ENCODE measurements at places on chromosomes 5 and 9.

GRCh38 chr9:19140259-19140658, 13.0 kb upstream of the PLIN2 start:
- DNase-seq = no peak

GRCh38 chr9:88197016-88197415, 58.7 kb upstream of the SPATA31C2 start:
- no peak for DNase-seq

DNA sequence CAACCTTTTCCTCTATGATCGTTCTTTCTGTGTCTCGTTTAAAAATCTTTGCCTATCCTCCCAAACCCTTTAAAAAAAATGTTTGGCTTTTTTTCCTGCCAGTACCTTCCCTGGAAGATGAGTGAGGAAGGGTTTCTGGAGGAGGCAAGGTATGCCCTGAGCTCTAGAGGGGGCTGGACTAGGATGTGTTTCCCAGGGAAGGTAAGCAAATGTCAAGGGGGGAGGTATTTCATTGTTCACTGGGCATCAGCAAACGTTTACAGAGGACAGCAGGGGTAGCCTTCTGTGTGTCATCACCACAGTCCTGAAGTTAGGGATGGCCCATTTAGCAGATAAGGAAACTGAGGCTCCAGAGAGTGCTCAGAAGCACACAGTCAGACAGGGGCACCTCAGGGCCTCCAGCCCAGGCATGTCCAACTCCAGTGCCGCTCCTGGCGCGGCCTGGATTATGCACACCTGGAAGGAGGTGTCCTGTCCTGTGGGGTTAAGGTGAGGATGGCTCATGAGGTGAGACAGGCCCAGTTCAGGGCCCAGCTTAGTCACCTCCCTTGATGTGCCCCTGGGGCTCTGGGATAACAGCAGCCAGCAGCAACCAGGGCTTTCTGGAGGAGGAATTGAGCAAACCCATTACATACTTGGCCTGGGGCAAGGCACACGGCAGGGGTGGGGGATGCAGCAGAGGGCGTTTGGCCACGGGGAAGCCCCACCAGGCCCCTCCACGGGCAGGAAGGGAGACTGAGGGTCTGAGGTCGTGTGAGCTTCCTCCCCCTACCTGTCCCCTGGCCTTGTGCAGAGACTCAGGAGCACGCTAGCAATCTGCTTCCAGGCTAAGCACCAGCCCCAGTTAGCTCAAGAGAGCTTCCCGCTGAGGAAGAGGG, 100.3 kb upstream of the LMX1B start:
- DNase-seq = no peak

GRCh38 chr5:42531611-42532010, 108.4 kb downstream of the GHR start:
- DNase-seq = no peak

DNA sequence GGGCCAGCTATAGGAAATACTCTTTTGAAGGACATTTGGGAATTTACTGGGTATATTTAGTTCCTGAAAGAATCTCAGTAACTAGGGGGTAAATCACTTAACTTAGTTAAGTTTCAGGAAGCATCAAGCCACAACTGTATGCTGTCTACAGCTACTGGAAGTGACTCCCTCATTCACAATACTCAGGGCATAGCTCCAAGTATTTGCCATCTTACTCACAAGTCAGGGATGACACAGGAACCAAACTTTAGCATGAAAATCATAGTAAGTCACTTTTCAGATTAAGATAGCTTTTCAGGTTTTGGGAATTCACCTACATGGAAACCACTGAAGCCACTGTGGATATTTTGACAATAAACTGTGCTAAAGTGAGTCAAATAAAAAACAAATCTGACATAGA, 242.4 kb upstream of the ATP10B start:
- DNase-seq = no peak

- DNase-seq = no peak
These were observed 563.9 kb downstream of the RAB3C start for GRCh38 chr5:59146729-59147128.

DNA sequence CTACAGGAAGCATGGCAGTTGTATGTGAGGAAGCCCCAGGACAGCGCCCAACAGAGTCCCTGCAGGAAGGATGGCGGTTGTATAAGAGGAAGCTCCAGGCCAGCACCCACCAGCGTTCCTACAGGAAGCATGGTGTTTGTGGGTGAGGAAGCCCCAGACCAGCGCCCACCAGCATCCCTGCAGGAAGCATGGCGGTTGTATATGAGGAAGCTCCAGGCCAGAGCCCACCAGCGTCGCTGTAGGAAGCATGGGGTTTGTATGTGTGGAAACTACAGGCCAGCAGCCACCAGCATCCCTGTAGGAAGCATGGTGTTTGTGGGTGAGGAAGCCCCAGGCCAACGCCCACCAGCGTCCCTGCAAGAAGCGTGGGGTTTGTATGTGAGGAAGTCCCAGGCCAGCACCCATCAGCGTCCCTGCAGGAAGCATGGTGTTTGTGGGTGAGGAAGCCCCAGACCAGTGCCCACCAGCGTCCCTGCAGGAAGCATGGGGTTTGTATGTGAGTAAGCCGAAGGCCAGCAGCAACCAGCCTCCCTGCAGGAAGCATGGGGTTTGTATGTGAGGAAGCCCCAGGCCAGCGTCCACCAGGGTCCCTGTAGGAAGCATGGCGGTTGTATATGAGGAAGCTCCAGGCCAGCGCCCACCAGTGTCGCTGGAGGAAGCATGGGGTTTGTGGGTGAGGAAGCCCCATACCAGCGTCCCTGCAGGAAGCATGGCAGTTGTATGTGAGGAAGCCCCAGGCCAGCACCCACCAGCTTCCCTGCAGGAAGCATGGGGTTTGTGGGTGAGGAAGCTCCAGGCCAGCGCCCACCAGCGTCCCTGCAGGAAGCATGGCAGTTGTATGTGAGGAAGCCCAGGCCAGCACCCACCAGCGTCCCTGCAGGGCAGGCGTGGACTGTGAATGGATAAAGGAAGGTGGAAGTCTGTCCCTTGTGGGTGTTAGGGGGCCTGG, 79.0 kb downstream of the DAP start:
- no peak for DNase-seq

- peak; percentile 83 for DNase-seq
These were observed at the start of gene RAPGEF1 for GRCh38 chr9:131739959-131740648. TSS of gene RAPGEF1 (minus strand) at chr9:131740076. CDS start at chr9:131739830, 246 bp downstream.

- no peak for DNase-seq
These were observed 30.7 kb downstream of the HRH2 start for GRCh38 chr5:175688352-175689146.

- DNase-seq = no peak
These were observed 20.6 kb downstream of the PSMB7 start for GRCh38 chr9:124394596-124394995.

- DNase-seq = no peak
These were observed 96.7 kb downstream of the EDIL3 start for GRCh38 chr5:84287951-84288350.

GRCh38 chr5:82719368-82719767, 357.8 kb downstream of the TMEM167A start:
- DNase-seq = no peak

- DNase-seq = no peak
These were observed 194.2 kb upstream of the GLRA1 start for GRCh38 chr5:152118676-152119470.
